Left ventricle myocardium inferior (tissue), 1 donor: ENCODE measurements at places on chromosomes 1 and 21. TPM values are rescaled to one million over a fixed set of nuclear protein-coding genes. Genes with fewer than 3 reads are reported as not detected.

DNA sequence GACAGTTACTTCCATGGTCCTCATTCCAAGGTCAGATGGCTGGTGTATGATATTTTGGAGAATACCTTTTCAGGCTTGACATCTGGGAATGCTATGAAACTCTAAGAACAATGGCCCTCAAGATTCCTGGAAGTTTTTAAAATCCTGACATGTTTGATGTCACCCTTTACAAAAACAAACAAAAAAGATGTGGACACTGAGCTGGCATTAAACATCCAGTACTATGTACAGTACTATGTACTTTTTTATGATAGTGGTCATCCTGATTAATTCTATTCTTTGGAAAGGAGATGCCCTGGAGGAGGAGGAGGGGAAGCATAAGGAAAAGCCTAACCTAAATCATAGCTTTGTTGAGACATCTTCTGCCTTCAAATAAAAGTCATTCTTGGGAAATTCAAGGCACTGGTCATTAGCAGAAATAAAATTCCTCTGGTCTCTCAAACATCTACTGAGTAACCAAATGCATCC is 235.4 kb downstream of the HMCN1 start:
- no peak overlapping the region for H3K4me3 ChIP-seq
- no peaks in the 10 kb centered on the region for H3K36me3 ChIP-seq
- no peak for DNase-seq
- peak overlapping the region; percentile 77 for H3K27ac ChIP-seq
- H3K4me1 ChIP-seq, result peaks cover 45% of the 10 kb centered on the region
- H3K27me3 ChIP-seq, result no peaks in the 10 kb centered on the region

DNA sequence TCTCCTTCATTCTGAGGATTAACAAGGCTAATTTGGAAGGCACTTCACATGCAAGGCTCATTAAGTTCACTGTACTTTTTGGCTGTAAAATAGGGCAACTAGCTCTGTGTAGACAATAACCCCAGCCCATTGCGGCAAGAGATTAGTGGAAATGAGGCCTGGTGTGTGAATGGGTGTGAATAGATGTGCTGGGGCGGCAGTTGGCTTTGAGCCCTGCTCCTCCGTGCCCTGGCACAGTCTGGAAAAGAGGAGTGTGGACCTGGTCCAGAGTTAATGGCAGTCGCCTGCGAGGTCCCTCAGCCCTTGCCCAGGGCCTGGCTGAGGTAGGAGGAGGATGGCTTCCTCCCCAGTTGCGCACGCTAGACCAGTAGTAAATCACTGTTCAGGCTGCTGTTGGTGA is 4.8 kb downstream of the KISS1 start:
- DNase-seq, result no peak
- no peaks in the 10 kb centered on the region for H3K36me3 ChIP-seq
- H3K4me3 ChIP-seq, result no peak overlapping the region
- H3K4me1 ChIP-seq, result peaks cover 12% of the 10 kb centered on the region
- H3K27ac ChIP-seq, result no peak overlapping the region

DNA sequence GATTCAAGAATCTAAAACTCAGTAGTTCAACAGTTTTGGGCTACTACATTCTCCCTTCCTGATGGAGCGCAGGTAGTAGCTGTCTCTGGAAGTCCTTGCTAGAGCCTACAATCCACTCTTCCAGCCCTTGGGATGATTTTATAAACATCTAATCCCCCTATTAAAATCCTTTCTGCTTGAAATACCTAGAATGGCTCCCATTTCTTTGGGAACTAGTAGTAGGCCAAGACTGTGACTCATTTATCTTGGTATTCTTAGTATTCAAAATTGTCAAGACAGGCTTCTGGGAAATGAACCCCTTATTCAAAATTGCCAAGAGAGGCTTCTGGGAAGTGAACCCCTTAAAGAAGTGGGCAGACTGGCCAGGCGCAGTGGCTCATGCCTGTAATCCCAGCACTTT is 142.5 kb upstream of the FGGY start:
- DNase-seq, result no peak
- peaks cover 48% of the 10 kb centered on the region for H3K4me1 ChIP-seq
- no peak overlapping the region for H3K4me3 ChIP-seq
- H3K27me3 ChIP-seq, result no peaks in the 10 kb centered on the region
- H3K36me3 ChIP-seq, result no peaks in the 10 kb centered on the region

- no peak overlapping the region for H3K4me3 ChIP-seq
- peaks cover 45% of the 10 kb centered on the region for H3K27me3 ChIP-seq
- H3K36me3 ChIP-seq, result no peaks in the 10 kb centered on the region
- no peaks in the 10 kb centered on the region for H3K4me1 ChIP-seq
- DNase-seq, result no peak
Observed at GRCh38 chr1:10803971-10804820, 7.8 kb upstream of the CASZ1 start.

- H3K4me1 ChIP-seq, result peaks cover 41% of the 10 kb centered on the region
- H3K4me3 ChIP-seq, result peak overlapping the region; percentile 55
- peak overlapping the region; percentile 88 for H3K27ac ChIP-seq
- DNase-seq, result peak; percentile 65
Observed at GRCh38 chr1:59061876-59062275, 235.0 kb upstream of the FGGY start.

GRCh38 chr1:155181371-155182051 is 7.9 kb downstream of the TRIM46 start:
- peaks cover 21% of the 10 kb centered on the region for H3K4me1 ChIP-seq
- no peaks in the 10 kb centered on the region for H3K36me3 ChIP-seq
- no peaks in the 10 kb centered on the region for H3K27me3 ChIP-seq
- no peak overlapping the region for H3K27ac ChIP-seq
- no peak overlapping the region for H3K4me3 ChIP-seq

- no peaks in the 10 kb centered on the region for H3K4me1 ChIP-seq
- DNase-seq, result no peak
- H3K27me3 ChIP-seq, result peaks cover 35% of the 10 kb centered on the region
- no peak overlapping the region for H3K27ac ChIP-seq
- H3K4me3 ChIP-seq, result no peak overlapping the region
- H3K36me3 ChIP-seq, result no peaks in the 10 kb centered on the region
Observed at GRCh38 chr21:42155045-42155855, 63.7 kb upstream of the ABCG1 start.

GRCh38 chr1:182707122-182707521 is 22.7 kb upstream of the RGS8 start:
- no peaks in the 10 kb centered on the region for H3K27me3 ChIP-seq
- DNase-seq, result peak; percentile 51
- H3K27ac ChIP-seq, result no peak overlapping the region
- no peak overlapping the region for H3K4me3 ChIP-seq
- H3K4me1 ChIP-seq, result peaks cover 6% of the 10 kb centered on the region

GRCh38 chr1:211529453-211529852 is 37.5 kb upstream of the RD3 start:
- no peak overlapping the region for H3K4me3 ChIP-seq
- no peaks in the 10 kb centered on the region for H3K27me3 ChIP-seq
- H3K36me3 ChIP-seq, result no peaks in the 10 kb centered on the region

DNA sequence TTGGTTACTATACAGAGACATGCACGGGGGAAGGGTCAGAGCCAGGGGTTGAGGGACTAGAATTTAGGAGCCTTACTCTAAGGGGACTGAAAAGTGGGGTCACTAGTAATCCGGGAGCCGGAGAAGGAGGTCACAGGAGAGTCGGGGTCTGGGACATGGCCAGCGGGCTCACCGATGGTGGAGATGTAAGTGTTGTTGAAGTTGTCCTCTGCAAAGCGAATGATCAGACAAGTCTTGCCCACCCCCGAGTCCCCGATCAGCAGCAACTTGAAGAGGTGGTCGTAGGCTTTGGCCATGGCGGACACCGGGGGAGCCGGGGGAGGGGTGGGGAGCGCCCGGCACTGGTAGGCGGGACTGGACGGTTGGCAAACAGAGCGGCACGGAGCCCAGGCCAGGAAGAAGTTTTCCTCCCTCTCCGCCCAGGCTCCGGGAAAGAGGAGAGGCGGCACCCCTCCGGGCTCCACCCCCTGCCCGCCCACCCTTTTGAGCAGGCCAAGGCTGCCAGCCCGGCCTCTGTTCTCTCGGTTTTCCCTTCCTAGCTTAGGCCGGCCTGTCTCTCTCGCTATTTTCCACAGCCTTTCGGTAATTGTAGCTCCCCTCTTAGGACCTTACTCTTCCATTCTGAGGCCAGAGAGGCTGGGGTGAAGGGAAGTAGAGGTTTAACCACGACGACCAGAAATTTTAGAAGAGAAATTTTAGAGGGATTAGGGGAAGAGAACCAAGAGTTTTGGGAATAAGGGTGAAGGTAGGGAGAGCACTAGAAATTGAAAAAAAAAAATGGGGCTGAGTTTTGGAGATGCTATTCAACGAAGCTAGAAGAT is at the start of gene RAB13:
Gene RAB13 (minus strand): TSS at position 399 of the 821 bp plus-strand sequence. CDS start 103 bp downstream, at position 296.
- H3K4me3 ChIP-seq, result peak within 1 kb of the TSS; percentile 74
- peak; percentile 86 for DNase-seq
- H3K27me3 ChIP-seq, result no peaks in the 10 kb centered on the region

- DNase-seq, result no peak
- no peak overlapping the region for H3K4me3 ChIP-seq
- H3K27me3 ChIP-seq, result no peaks in the 10 kb centered on the region
- H3K27ac ChIP-seq, result no peak overlapping the region
- no peaks in the 10 kb centered on the region for H3K4me1 ChIP-seq
- H3K36me3 ChIP-seq, result no peaks in the 10 kb centered on the region
Observed at GRCh38 chr21:14074177-14074576, 136.6 kb downstream of the LIPI start.

DNA sequence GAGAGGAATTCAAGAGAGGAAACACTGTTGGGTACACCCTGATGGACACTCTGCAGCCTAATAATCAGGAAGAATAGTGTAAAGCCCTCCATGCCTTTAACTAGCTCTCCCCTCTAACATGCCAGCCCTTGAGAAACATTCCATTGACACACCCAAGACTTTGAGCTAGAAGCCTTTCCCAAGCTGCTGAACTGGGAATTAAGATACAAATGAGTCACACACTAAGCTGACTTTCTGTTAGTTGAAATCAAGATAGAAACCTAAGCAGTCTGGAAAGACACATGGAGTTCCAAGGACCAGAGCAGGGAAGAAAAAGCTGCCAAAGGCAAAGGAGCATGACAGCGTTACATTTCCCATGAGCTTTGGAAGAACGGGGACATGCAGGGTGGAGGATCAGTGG is 380.8 kb downstream of the NPHP4 start:
- no peak for DNase-seq
- no peak overlapping the region for H3K4me3 ChIP-seq
- no peaks in the 10 kb centered on the region for H3K4me1 ChIP-seq
- H3K27ac ChIP-seq, result no peak overlapping the region
- H3K36me3 ChIP-seq, result no peaks in the 10 kb centered on the region

GRCh38 chr1:93702828-93703183 is 21.2 kb upstream of the BCAR3 start:
- no peaks in the 10 kb centered on the region for H3K27me3 ChIP-seq
- no peaks in the 10 kb centered on the region for H3K36me3 ChIP-seq
- no peak overlapping the region for H3K4me3 ChIP-seq

GRCh38 chr1:59198564-59198963 is 98.3 kb upstream of the FGGY start:
- DNase-seq, result no peak
- no peak overlapping the region for H3K27ac ChIP-seq
- no peak overlapping the region for H3K4me3 ChIP-seq
- H3K27me3 ChIP-seq, result no peaks in the 10 kb centered on the region
- peaks cover 12% of the 10 kb centered on the region for H3K4me1 ChIP-seq
- no peaks in the 10 kb centered on the region for H3K36me3 ChIP-seq

- H3K27me3 ChIP-seq, result no peaks in the 10 kb centered on the region
- peaks cover 71% of the 10 kb centered on the region for H3K36me3 ChIP-seq
- peaks cover 30% of the 10 kb centered on the region for H3K4me1 ChIP-seq
- H3K4me3 ChIP-seq, result peak overlapping the region; percentile 16
Observed at GRCh38 chr1:58687516-58687915, 12.3 kb downstream of the MYSM1 start.

- no peaks in the 10 kb centered on the region for H3K36me3 ChIP-seq
- no peak overlapping the region for H3K4me3 ChIP-seq
- DNase-seq, result no peak
- peaks cover 19% of the 10 kb centered on the region for H3K27me3 ChIP-seq
Observed at GRCh38 chr1:205325334-205325884, 3.9 kb upstream of the NUAK2 start.

DNA sequence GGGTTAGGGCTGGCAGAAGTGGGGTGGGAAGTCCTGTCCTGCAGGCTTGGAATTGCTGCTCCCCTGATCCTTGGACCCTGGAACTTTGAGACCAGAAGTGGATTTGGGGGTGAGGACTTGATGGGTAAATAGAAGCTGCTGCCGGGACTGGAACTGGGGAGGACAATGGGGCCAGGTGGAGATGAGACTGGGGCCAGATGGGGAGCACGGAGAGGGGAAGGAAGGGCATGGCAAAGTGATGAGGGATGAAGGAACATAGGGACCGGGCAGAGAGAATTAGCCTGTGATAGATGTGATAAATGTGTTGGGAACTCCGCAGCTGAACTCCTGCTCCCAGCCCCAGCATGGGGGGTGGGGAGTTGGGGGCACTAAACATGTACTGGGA is 637 bp downstream of the NHLH1 start:
- H3K4me3 ChIP-seq, result no peak overlapping the region
- no peak for DNase-seq
- H3K27ac ChIP-seq, result no peak overlapping the region
- peaks cover 56% of the 10 kb centered on the region for H3K27me3 ChIP-seq
- no peaks in the 10 kb centered on the region for H3K4me1 ChIP-seq

DNA sequence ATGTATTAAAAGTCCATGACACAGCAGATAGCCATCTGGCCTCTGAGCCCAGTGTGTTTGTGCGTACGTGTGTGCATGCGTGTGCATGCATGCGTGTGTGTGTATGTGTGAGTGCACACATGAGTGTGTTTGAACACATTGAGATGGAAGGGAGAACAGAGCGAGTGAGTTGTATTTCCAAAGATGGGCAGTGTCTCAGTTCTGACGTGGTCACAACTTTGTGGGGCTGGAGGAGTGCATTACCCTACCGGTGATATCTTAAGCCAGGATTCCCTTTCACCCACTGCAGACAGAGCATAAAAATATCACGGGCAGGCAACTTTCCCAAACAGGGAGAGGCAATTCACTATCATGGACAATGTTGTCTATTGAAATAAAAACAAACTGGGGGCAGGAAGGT is 27.8 kb downstream of the IRF2BP2 start:
- peaks cover 54% of the 10 kb centered on the region for H3K4me1 ChIP-seq
- H3K27me3 ChIP-seq, result no peaks in the 10 kb centered on the region
- no peak overlapping the region for H3K4me3 ChIP-seq
- H3K36me3 ChIP-seq, result no peaks in the 10 kb centered on the region
- peak overlapping the region; percentile 91 for H3K27ac ChIP-seq

DNA sequence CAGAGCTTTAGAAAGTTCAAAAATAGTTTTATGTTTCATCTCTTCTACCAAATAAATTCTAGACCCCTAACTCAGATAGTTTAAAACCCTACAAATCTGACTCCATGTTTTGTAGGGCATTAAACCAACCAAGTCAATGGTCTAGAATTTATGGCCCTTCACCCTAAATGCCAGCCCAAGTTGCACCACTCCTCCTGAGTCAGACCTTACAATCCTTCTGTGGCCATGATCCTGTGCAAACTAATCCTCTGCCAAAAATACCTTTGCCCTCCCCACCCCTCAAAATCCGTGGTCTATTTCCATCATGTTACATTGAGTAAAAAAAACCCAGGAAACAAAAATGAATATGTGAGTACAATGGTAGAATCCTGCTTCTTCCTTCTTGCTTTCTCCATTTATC is 179.3 kb downstream of the NR5A2 start:
- H3K4me3 ChIP-seq, result no peak overlapping the region
- H3K36me3 ChIP-seq, result no peaks in the 10 kb centered on the region
- no peak for DNase-seq
- no peaks in the 10 kb centered on the region for H3K27me3 ChIP-seq
- no peak overlapping the region for H3K27ac ChIP-seq

The C1orf87 gene
- not detected for total RNA-seq

The TNFAIP8L2 gene
- 0.88 TPM for total RNA-seq

The LAMC2 gene
- 1.2 TPM for total RNA-seq

The MAP3K7CL gene
- 2.1 TPM for total RNA-seq

The PHLDA3 gene
- 21.1 TPM for total RNA-seq

The OVAAL gene
- 5.3 TPM for total RNA-seq

The ADAMTSL4 gene
- total RNA-seq, result 46.3 TPM

The TRAF5 gene
- total RNA-seq, result 1.5 TPM

The CIART gene
- total RNA-seq, result 8.7 TPM

The MRPL24 gene
- total RNA-seq, result 92.1 TPM

The CFHR1 gene
- not detected for total RNA-seq

The HRNR gene
- total RNA-seq, result not detected

The CD101 gene
- total RNA-seq, result 0.74 TPM

The RIPK4 gene
- total RNA-seq, result 0.11 TPM
